ENCODE measurements at places on chromosomes 12 and 14.

- no peak for DNase-seq
Observed at GRCh38 chr14:104878582-104878981, 13.5 kb downstream of the CEP170B start.

DNA sequence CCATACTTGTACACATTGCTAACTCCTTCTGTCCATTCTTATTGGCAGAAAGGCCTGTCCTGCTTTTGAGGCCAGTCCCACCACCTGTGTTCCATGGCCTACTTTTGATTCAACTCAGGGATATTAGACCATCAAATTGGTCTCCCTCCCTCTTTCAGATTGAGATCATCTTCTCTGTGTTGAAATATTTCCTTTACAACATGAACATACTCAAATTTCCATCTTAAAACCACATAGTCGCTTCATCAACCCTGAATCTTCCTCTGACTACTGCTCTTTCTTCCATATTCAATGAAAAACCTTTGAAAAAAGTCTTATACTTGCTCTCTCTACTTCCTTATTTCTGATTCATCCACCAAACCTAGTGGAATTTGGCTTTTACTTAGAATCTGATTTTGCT lies 34.9 kb downstream of the TRMT5 start:
- no peak for DNase-seq

DNA sequence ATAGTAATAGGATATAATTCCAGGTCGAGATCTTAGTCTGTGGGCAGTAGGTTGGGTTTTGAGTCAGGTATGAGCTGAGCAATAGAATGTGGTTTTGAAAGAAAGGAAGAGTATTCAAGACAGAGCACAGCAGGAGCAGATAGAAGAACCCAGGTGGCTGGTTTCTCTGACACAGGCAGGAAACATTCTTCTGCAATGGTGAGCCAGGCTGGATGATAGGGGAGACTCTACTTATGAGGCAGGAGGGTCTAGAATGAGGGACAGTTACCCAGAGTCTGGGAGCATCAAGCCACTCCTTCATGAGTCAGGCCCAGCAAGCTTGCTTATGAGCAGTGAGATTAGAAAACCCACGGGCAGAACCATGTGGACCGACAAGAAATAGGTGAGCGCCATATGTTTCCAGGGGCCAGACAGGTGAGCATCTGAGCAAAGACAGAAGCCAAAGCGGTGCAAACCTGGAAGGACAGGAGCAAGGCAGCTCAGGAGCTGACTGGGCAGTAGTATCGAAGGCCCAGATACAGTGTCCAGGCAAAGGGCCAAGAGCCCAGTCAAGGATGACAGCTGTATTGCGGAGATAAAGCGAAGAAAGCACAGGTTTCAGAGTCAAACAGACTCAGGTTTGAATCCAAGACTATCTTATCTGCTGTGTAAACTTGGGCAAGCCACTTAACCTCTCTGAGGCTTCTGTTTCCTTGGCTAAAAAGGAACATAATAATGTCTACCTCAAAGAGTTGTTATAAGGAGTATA lies 22.5 kb upstream of the PCNX1 start:
- DNase-seq, result no peak

- DNase-seq, result no peak
Observed at GRCh38 chr14:96826818-96827217, 29.6 kb downstream of the VRK1 start.

GRCh38 chr12:45893240-45893639 lies 97.1 kb downstream of the SCAF11 start:
- no peak for DNase-seq

DNA sequence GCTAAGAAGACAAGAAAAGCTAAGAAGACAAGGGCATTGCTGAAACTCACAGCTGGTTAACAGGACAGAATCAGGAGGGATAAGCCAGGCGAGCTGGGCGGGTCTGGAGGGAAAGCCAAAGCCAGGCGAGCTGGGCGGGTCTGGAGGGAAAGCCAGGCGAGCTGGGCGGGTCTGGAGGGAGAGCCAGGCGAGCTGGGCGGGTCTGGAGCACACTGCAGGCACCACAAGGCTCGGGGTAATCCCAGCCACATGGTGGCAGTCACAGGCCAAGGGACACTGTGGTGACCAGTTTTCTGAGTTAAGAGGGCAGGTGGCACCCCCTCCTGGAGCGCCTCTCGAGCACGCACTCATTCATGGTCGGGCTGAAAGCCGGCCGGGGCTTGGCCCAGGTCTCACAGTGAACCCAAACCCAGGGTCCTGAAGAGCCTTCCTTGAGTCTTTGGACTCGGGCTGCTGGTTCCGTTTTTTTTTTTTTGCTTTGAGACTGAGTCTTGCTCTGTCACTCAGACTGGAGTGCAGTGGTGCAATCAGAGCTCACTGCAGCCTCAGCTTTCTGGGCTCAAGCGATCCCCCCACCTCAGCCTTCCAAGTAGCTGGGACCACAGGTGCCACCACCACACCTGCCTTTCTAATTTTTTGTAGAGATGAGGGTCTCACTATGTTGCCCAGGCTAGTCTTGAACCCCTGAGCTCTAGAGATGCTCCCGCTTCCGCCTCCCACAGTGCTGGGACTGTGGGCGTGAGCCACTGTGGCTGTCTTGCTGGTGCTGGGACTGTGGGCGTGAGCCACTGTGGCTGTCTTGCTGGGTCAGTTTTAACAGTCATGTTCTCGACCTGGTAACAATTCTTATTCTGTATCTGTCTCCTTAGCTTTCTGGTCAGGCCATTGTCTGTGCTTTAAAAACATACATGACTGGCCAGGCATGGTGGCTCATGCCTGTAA lies 40.2 kb downstream of the HSP90AA1 start:
- DNase-seq, result no peak

DNA sequence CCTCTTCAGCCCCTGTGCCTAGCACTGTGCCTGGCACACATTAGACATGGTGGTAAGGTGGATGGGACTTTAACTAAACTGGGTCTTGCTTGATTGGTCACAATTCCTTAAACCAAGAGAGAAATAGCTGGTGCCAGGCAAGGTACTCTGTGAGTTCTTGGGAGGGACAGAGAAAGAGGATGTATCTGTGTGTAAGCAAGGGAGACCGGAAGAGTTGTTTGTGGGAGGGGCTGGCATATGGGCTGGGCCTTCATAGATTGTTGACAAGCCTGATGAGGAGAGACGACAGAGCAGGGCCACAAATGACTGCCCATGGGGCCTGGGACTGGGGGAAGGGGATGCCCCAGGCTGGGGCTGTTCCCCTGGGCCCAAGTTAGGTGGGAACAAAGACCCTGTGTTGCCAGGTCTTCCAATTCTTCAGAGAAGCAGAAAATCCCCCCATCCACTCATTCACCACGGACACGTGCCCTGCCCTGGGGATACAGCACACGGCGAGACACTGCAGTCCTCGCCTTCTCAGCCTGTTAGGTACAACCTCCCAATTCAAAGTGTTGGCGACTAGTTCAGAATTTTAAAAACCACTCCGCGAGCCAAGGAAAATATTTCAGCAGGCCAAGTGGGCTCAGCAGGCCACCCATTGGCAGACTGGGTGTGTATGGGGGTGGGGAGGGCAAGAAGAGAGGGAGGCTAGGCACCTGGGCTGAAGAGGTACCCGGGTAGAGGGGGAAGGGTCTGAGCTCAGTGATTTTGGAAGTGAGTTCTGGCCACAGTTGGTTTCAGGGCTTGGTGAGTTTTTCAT lies 11.4 kb upstream of the CYP46A1 start:
- DNase-seq, result no peak

GRCh38 chr12:42704340-42704739 lies 114.8 kb upstream of the PRICKLE1 start:
- no peak for DNase-seq

- DNase-seq, result no peak
Observed at GRCh38 chr14:26828741-26829140, 230.9 kb upstream of the NOVA1 start.

Measured in stimulated activated CD4-positive, alpha-beta T cell treated with anti-CD3 and anti-CD28 coated beads, TNF-alpha, amount 100 ng/mL, for 1 hour (primary cell).